Left ventricle myocardium inferior (tissue), 1 donor: ENCODE measurements at places on chromosomes 13 and 19.
A peak's percentile ranks its signal among the peaks of the same experiment; 100 is the strongest.

DNA sequence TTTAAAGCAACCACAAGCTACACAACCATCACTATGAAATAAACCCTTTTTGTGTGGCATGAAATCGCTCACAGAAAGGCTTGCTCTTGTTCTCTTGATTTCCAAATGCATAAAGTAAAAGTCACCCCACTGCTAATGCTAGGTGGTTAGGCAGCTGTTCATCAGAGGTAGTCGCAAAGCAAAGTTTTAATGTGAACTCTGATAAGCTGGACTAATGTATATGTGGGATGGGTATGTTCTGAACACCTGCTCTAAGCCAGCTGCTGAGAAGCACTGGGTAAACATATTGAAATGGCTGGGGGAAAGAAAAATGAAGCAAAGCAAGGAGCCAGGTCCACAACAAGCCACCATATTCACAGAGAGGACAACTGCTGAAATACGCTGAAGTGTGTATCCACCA lies 142.3 kb downstream of the KLF12 start:
- no peak for DNase-seq

DNA sequence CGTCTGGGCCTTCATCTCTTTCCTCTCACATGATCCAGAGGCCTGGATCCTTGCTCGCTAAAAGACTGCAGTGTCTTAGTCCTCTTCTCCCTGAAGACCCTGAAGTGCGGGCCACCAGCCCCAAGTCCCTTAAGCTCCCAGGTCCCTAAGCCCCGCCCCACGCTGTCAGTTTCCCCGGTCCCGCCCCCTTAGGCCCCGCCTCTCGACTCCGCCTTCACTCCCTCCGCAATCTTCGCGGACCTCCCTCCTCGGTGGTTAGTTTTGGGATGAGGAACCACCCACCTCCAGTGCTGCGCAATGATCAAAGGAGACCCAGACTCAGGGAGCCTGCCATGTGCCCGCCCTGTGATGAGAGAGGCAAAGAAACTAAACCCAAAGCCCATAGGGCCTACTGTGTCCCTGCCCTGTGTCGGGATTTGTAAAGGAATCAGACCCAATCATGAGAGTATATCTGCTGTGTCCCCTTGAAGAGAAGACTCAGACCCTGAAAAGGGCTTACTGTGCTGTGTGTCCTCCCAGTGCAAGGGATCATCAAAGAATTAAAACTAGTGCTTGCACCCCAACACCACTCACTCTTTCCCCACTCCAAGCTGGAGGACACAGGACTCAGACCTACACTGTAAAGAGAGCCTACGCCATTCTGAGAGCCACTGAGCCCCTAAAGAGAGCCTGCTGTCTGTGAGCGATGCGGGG lies 3.0 kb upstream of the COX6B1 start:
- DNase-seq: peak; percentile 90

- DNase-seq: no peak
Measured at GRCh38 chr19:17266589-17266974, 661 bp upstream of the BABAM1 start.

- no peak for DNase-seq
Measured at GRCh38 chr19:47309038-47309437, 623 bp upstream of the C5AR1 start.

DNA sequence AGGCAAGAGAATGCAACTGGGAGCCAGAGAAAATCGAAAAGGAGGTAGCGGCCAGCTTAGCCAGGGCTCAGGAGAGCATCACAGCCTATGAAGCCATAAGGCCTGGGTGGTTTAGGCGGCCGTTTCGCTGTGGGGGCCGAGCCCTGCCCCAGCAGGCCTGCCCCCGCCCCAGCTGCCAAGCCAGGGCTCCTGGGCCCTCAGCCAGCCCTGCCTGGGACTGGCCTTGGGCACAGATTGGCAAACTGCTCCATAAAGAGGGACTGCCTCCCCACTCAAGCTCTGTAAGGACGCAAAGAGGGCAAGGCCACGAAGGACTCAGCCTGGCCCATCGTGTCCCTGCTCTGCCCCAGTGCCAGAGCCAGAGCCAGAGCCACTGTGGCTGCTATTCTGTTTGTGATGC lies 10.2 kb downstream of the ZNF653 start:
- DNase-seq: no peak

GRCh38 chr13:77356155-77356554 lies 29.3 kb upstream of the MYCBP2 start:
- DNase-seq: no peak

- DNase-seq: no peak
Measured at GRCh38 chr19:32406161-32407003, 812 bp downstream of the DPY19L3 start.

- DNase-seq: no peak
Measured at GRCh38 chr13:28843639-28844038, 23.5 kb downstream of the MTUS2 start.

- DNase-seq: no peak
Measured at GRCh38 chr13:66995203-66995611, 234.9 kb downstream of the PCDH9 start.

DNA sequence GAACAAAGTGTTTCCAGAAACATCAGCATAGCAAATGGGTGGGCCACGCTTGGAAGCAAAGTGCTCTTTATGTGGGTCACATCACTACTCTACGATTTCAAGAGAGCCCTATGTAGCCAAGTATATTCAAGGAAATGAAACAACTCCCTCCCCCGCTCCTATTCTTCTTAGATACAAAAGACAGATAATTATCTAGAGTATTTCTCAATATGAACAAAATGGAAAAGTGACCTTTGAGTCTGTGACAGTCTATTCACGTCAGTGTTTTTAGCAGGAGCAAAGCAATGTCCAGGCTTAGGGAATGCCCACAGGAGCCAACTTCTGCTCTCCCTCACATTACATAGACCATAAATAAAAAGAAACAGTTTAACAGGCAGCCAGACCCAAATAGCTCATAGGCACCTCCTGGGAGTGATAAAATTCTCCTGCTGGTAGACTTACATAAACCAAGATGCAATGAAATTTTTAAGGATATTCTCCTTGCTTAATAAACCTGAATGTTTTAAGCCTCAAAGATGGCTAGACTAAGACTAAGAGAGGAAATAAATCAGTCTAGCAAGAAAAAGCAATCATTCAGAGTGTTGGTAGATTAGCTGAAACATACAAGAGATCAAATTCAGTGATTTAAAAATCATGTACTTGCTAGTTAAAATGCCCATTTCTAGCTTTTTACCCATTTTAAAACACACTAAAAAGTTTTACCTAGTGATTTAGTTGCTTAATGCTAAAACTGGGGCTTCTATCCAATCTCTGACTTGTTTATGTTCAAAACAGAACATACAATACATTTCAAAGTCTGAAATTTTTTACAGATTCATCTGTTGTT lies 182.8 kb downstream of the RGCC start:
- DNase-seq: no peak

- peak; percentile 13 for DNase-seq
Measured at GRCh38 chr19:37654629-37655300, 500 bp downstream of the ZFP30 start.

DNA sequence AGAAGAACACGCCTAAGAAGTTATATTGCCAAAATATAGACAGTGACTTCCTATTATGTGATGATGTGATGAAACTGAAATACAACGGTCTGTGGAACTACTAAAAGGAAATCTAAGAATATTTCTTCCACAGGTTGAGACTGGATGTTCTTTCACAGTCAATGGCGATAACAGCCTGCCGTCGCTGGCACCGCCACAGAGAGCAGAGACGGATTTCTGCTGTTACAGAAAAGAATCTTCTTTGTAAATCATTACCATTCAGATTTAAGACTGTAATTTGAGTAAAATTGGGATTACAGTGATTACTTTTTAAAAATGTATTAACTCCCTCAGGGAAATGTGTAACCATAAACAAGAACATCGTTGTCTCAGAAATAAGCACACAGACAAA lies 100.8 kb downstream of the TUBGCP3 start:
- no peak for DNase-seq

DNA sequence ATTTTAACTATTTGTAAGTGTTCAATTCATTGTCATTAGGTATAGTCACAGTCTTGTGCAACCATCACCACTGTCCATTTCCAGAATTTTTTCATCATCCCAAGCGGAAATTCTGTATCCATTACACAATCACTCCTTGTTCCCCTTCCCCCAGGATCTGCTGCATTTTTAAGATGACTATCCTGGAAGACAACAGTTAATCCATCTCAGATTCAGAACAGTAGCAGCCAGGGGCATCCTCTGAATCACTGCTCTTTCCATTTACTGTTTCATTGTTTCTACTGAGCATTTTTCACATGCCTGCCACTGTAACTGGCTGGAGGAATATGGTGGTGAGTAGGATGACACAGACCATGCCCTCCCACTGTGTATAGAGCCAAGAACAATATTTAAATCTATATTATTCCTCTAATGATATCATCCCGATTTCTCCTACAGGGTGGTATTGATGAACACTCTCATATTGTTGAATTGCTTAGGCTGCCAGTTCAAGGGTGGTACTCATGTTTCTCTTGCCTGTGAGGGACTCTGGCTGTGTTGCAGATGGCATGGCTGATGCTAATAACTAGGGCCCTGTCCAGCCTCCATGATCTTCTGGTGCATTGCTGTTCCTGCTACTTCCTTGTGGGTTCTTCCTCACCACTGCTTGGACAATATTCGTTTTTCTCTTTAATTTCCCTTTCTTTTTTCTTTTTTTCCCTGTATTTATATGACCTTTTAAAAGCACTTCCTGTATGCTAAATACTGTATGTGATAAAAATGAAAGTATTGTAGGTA lies 59.0 kb downstream of the WDFY2 start:
- DNase-seq: no peak

GRCh38 chr13:48493851-48494250 lies 39.0 kb downstream of the RCBTB2 start:
- DNase-seq: no peak

- peak; percentile 69 for DNase-seq
Measured at GRCh38 chr13:31209172-31209840, 9.5 kb downstream of the B3GLCT start.

- DNase-seq: peak; percentile 91
Measured at GRCh38 chr19:47719047-47719859, 6.0 kb downstream of the EHD2 start.

- DNase-seq: no peak
Measured at GRCh38 chr13:46982856-46983582, 86.2 kb upstream of the HTR2A start.

GRCh38 chr13:74907788-74908187 lies 574.2 kb downstream of the TBC1D4 start:
- no peak for DNase-seq

- peak; percentile 45 for DNase-seq
Measured at GRCh38 chr13:98476538-98476966, 100.4 kb downstream of the STK24 start.

DNA sequence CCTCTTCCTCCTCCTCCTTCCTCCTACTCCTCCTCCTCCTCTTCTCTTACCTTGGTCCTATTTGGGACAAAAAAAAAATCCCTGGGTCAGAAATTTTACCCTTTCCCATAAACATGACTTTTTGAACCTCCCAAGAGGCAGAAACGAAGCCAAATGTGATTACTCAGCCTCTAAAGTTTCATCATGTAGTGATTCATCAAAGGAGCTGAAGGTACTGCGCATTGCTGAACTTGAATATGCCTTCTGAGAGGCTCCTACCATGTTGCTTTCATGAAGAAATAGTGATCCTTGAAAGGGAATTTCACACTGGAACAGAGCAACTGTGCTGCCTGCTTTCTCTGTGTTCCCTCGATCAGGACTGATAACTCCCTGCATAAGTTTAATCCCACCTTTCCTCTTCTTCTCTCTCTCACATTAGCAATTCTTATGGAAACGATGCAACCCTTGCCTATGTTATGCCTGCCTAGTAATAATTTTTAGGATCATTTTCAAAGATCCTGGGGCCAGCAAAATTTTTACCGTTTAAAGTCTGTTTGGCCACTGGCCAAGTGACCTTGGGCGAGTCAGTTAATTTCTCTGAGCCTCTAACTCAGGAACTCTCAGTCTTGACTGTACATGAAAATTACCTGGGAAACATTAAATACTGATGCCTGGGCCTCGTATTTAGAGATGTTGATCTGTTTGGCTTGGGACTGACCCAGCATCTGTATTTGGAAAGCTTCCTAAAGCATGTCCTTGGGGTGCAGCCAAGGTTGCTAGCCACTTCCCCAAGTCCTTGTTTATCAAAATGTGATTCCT lies 149.5 kb downstream of the DCT start:
- DNase-seq: no peak

- no peak for DNase-seq
Measured at GRCh38 chr13:50910485-50910805, 854 bp downstream of the RNASEH2B start.

DNA sequence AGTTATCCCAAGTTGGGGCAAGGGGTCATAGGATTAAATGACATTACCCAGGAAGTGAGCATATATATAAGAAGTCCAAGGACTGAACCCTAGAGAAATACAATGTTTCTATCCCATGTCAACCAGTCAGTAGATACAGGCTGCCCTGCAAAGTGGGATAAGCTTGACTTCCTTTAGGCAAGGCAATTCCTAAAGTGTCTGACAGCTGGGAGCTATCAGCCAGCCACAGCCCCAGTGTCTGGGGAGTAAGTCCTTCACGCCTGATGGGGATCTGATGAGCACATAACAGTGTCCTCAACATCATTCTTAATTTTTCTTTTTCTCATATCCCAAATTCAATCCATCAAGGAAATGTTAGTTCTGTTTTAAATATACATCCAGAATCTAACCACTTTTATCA lies 54.1 kb downstream of the DNAJC15 start:
- no peak for DNase-seq

DNA sequence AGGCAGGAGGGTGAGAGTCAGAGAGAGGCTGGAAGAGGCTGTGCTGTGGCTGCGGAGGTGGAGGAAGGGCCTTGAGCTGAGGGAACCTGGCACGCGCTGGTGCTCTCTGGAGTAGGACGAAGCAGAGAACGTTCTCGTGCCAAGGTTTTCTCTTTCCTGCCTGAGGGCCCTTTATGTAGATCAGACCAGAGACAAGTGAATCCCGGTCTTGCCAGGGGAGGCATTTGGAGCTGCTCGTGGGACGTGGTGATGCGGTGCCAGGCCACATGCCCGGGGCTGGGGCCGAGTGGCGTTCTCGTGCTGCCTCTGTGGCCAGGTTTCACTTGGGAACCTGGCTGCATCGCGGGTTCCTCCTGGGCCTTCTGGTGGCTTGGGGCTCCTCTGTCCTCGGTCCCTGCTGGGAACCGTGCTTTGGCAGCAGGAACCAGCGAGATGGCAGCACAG lies 54.2 kb downstream of the KDM4B start:
- DNase-seq: peak; percentile 38

DNA sequence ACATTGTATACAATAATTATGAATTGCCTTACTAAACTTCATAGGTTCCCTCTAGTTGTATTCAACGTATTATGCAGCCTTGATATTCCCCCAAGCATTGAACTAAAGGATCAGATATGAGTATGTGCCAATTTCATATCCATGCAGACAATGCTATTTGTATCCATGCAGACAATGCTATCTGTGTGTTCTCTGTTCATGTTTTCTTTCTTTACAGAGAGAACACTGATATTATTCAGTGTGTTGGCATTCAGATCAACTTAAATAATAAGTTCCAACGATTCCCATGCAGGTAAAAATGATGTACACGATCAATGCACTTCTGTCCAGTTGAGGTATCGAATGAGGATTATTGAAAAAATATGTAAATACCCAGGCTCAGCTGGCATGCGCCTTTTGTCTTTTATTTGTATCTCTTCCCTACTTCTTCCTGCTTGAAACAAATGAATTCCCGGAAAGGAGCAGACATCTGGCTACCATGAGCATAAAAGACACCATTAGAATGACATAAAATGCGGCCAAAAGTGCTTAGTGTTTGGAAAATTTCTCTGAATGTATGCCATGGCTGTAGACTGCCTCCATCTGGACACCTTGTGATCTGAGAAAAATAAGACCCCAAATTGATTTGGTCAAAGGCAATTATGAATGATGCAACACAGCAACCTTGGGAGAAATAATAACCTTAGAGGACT lies 731.5 kb downstream of the SLITRK1 start:
- no peak for DNase-seq
